Tibial artery (tissue), 4 donors: ENCODE measurements at places on chromosomes 1 and 21.
A peak's percentile ranks its signal among the peaks of the same experiment; 100 is the strongest.

GRCh38 chr1:178039891-178040290 is 54.0 kb upstream of the RASAL2 start:
- DNase-seq = no peak

- no peak for DNase-seq
Observed at GRCh38 chr1:85438353-85438752, 26.6 kb downstream of the DDAH1 start.

DNA sequence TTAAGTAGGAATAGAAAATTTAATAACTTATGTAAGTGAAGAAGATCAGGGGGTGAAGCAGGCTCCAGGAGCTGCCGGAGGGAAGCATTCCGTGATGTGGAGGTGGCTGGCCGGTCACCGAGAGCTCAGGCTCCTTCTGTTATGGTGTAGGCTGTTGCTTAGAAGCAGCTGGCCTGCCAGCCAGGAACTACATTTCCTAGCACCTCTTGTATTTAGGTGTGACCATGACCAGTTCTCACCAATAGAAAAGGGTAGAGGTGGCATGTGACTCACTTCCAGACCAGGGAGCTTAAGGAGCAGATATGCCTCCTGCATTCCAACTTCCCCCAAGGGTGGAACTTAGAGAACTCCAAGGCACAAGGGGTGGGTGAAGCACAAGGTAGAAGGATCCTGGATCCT is 120.7 kb downstream of the ACTL8 start:
- DNase-seq = peak; percentile 35

- DNase-seq = no peak
Observed at GRCh38 chr1:212498283-212499040, 65.7 kb downstream of the NENF start.

GRCh38 chr1:11649237-11649623 is 5.0 kb downstream of the FBXO2 start:
- DNase-seq = no peak

GRCh38 chr1:86782482-86782881 is 78.1 kb downstream of the SH3GLB1 start:
- DNase-seq = no peak

DNA sequence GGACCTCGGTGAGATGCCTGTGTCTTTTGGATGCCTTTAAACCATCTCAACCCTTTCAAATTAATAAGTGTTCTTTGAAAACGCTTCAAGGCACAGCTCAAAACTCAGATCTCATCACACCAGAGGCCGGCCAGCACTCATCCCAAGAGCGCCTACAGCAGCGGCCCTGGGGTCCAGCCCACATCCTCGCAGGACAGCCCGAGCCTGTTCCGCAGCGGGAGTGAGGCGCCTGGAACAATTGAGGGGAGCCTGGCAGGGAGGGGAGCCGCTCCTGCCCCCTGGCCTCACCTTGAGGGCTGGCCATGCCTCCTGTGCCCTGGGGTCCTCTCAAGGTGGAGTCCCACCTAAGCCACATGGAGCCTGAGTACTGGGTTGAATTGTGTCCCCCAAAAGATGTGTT is 37.9 kb downstream of the ACOT7 start:
- no peak for DNase-seq

- peak; percentile 91 for DNase-seq
Observed at GRCh38 chr1:3530926-3531818, 76.7 kb downstream of the ARHGEF16 start.

DNA sequence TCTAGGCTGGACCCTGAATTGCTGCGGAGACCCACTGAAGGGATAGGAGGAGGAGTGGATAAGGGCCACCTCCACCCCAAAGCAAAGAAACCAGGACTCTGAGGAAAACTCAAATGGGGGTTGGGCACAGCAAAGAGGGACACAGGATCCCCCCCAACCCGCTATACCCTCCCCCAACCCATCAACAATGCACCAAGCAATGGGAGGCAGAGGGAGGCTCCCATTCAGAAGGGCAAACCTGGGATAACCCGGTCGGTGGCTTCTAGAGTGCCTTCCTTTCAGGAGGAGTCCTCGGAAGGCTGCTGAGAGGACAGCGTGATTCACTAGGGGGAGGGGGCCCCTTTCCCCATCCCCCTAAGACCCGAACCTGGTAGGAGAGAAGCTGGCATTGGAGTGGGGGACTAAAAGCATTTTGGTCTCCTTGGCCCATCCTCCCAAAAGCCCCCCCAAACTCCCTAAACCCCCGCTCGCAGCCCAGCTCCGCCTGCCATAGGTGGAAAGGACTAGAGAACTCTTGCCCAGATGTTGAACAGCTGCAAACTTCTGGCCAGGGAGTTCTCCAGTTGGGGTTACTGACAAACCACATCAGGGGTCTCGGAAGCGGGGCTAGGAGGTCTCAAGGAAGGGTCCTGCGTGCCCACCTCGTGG is 1.3 kb downstream of the MEF2D start:
- DNase-seq = no peak

GRCh38 chr1:45815667-45816458 is 12.5 kb downstream of the MAST2 start:
- DNase-seq = no peak

DNA sequence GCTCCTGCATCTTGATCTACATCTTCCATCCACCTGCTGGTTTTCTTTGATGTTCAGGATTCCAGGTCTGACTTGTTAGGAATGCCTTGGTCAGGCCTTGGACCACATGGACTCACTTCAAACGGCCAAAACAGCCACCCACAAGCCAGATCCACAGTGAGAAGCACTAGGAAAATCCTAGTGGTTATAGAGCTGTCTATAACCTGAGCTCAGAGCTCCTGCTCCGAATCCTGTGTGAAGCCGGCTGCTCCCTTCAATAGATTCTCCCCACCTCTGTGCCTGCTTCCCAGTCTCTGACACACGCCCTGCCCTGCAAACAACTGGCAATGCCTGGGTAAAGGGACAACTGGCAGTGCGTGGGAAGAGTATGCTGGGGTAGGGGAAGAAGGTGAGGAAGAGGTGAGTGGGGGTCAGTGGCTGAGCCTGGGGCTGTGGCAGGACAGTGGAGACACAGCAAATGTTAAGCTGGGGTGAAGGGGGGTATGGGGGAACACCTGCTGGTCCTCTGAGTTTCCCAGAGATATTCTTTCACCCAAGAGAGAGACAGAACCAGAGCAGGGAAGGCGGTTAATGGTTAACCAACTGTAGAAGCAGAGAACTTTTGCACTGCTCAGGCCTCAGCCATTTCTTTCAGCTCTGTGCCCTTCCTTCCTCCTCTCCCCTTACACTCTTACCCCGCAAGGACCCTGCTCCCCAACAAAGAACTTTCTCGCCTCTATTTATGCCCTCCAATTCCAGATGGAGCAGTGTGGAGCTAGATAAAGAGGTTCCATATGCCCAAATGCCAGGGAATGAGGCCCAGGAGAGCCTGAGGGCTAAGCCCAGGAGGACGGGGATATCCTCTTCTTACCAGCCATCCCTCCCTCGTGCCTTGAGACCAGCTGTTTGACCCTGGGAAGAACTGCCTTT is 4.5 kb downstream of the PLXNA2 start:
- DNase-seq = no peak

DNA sequence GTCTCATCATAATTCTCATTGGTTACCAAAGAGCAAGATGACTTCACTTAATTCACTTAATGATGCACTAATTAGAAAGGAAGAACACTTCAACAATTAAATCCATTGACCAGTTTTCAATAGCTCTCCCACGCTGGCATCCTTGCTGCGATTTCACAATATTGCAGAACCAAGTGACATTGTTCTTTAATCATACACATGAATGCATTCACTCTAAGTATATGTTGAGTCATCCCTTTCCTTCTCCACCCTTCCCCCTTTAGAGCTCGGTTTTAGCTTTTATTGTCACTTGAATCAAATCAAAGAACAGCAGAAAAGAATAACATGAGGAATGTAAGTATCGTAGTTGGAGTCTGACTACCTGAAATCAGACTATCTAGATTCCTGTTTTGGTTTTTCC is 233.6 kb upstream of the FMN2 start:
- DNase-seq = no peak

DNA sequence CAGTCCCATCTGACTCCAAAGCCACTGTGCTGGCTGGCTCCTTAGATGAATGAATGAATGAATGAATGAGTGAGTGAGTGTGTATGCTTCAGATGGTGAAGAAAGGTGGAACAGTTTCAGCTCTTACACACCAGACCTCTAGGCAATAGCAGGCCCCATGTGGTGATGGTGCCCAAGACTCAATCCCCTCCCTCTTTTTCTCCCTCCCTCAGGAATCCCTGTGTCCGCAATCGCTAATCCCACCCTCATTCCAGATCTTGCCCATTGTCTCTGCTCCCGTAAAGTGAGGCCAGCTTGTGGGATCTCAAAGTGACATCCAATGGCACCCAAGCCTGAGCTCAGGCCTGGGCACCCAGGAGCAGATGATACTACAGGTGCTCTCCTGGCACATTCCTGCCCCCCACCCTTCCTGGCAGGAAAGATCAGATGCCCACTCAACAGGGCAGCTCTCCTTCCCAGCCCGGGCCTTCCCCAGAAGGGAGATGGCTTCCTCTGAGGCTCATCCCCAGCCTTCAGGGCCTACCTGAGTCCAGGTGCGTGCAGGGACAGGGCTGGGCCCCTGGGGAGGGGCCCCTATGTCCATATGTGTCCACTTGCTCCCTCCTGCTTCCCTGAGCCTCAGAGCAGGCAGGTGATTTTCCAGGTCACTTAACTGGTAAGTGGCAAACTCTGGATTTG is 106.4 kb downstream of the HMGB4 start:
- no peak for DNase-seq

DNA sequence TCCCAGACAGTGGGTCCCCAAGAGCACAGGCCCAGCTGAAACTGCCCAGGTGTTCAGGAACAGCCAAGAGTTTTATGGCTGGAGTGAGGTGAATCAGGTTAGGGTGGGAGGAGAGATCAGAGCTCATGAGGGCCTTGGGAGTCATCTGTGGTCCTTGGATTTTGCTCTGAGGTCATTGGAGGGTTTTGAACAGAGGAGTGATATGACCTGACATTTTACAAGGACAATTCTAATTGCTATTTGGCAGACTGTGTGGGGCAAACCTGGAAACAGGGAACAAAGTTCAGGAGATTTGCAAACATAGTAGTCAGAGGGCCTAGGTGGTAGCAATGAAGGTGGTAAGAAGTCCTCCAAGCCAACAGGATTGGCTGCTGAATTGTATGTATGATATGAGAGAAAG is 31.1 kb upstream of the LRRN2 start:
- no peak for DNase-seq

GRCh38 chr1:182575540-182576149 is 13.4 kb downstream of the RNASEL start:
- DNase-seq = no peak

- DNase-seq = no peak
Observed at GRCh38 chr1:2466958-2467554, 9.0 kb upstream of the PLCH2 start.

DNA sequence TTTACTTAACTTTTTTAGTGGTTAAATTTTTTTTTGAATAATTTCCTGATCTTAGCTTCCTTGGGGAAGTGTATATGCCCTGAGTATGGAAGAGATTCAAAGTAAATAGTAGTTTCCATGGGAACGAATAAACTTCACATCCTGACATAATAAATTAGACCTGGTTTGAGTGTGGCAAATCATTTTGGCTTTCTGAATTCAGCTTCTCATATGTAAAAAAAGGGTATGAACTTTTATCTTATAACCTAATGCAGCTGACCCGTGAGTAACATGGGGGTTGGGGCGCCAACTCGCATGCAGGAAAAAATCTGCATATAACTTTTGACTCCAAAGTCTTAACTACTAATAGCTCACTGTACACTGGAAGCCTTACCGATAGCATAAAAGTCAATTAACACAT is 736.8 kb upstream of the NCAM2 start:
- no peak for DNase-seq

DNA sequence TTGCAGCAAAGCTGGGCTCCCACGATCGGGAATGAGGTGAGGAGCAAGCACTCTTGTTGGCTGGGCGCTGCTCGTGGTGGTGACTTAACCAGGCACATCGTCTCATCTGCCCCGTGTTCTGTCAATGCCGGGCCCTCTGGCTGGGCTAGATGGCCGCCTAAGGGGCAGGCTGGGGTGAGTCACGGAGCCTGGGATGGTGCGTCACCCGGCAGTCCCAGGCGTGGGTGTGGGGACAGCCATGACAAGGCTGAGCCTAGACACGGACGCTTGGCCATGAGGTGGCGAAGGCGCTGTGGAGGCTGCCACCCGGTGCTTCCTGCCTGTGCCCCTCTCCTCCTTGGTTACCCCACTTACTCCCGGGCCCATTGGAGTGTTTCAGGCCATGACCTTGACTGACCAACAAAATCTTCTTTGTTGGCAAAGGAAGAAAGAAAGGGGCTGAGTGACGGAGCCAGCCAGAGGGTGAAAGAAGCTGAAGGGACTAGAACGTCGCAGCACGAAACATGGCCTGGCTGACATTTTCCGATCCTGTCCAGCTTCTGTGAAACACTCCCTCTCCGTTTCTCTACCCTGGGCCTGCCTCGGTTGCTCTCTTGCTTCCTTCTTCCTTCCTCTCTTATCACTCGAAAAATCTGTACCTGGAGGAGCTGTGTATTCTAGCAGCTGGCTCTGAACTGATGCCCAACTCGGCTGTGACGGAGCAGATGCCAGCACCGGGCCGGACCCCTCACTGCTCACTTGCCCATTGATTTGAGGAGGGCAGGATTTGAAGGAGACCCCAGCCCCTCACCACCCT is 596 bp downstream of the CD247 start:
- DNase-seq = no peak

DNA sequence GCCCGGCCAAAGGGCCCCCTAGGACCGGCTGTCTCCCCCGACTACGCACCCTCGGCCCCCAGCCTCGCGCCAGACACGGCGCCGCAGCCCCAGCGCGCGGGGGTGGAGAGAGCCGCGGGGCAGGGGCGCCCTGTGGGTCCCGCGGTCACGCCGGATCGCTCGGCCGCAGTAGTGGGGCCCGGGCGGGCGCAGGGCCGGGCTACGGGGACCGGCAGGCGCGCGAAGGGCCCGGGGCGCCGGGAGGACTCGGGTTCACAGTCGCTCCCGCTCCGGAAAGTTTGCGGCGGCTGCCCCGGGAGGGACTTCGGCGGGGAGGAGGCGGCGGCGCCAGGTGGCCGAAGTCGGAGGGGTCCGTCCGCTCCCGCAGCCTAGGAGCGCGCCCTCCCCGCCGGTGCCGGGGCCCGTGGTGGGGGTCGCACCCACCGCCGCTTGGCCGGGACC is 7.1 kb upstream of the ZNF669 start:
- no peak for DNase-seq
